Cortex of kidney (tissue), 1 donor: ENCODE measurements at places on chromosomes 13 and 19.

DNA sequence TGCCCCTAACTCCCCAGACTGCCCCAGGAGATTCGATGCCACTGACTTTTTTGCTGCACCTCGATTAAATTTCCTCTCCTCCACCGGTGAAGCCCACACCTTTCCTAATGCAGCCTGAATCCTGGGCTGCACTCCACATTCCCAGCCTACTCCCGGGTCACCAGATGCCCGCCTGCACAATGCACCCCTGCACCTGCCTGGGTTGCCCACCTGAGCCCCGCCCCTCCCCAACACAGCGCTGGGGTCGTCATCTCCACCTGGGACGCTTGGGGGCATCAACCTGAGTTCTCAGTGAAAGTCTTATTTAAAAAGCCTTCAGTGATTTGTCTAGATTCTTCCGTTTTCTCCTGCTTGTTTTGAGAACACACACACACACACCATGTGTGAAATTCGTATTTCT, 24.5 kb upstream of the DPP9 start:
- no peak for DNase-seq

GRCh38 chr13:44048326-44048725, 168.6 kb downstream of the LACC1 start:
- DNase-seq: no peak

DNA sequence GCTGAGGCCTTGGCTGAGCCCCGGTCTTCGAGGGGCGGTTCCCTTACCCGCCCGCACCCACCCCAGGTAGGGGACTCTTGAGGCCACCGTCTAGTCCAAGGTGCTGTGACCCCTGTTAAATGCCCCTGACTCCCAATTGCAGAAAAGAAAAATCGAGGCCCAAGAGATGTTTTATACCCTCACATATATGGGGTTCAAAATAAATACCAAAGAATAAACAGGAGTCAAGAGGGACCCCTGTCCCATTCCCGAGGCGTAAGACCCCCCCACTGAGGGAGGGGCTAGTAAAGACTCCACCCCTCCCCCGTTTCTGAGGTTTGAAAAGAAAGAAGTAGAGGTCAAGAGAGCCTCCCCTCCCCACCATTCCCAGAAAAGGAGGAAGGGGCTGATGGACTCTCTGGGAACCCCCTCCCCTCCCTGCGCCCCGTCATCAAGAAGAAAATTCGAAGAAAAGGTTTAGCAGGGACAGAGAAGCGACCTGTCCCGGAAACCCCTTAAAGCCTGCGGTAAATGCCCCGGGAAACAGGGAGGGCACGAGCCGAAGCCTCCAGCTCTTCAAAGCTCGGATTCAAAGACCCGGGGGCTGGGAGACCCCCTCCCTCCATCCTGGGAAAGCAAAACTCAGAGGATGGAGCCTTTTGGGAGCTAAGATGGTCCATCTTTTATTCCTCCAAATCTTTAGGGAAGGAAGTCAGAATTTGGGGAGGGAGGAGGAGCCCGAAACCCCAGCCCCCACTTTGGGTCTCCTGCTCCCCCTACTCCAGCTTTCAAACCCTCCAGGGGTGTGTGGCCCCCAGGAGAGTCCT, 755 bp upstream of the RAB3A start:
- no peak for DNase-seq

DNA sequence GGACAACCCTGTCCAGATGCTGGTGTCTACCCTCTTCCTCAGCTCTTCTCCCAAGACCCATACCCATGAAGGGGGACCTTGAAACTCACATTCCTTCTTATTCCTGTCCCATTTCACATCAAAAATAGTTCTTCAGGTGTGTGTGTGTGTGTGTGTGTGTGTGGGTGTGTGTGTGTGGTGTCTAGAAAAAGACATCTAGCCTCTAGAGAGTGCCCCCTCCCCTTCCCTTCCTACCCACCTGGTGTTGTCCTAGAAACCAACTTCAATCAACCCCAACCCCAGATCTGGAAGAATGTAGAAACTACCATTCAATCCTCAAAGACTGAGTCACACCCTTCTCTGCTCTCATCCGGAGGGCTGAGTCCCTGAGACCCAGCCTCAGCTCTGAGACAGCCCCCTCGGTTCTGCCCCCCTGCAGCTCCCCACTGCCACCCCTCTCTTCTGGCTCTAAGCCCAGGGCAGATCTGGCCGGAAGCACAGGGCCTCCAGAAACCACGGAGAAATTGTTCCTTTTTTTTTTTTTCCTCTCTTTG, 3.5 kb downstream of the KCNN4 start:
- no peak for DNase-seq

DNA sequence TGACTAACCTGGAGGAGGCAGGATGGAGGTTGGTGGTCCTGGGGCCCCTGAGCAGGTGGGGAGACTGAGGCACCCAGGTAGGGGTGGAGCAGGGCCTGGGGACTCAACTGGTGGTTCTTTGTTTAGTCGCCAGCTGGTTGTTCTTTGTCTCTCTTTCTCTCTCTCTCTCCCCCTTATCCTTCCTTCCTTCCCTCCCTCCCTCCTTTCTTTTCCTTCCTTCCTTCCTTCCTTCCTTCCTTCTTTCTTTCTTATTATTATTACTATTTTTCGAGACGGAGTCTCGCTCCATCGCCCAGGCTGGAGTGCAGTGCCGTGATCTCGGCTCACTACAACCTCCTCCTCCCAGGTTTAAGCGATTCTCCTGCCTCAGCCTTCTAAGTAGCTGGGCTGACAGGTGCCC, 6.6 kb upstream of the NRTN start:
- no peak for DNase-seq

DNA sequence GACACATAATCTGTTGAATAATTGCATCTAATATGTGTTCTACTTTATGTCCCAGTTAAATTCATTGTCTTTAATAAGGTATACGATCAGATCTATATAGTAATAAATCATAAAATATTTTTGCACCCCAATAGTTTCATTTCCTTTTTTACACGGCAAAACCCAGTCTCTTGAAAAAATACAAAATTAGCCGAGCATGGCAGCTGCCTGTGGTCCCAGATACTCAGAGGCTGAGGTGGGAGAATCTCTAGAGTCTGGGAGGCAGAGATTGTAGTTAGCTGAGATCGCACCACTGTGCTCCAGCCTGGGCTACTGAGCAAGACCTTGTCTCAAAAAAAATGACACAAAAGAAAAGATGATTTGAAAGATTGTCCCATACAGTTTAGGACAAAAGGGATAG, 52.3 kb upstream of the PARP4 start:
- DNase-seq: no peak

- DNase-seq: no peak
Observed at GRCh38 chr19:4759388-4760284, 31.9 kb upstream of the FEM1A start.

DNA sequence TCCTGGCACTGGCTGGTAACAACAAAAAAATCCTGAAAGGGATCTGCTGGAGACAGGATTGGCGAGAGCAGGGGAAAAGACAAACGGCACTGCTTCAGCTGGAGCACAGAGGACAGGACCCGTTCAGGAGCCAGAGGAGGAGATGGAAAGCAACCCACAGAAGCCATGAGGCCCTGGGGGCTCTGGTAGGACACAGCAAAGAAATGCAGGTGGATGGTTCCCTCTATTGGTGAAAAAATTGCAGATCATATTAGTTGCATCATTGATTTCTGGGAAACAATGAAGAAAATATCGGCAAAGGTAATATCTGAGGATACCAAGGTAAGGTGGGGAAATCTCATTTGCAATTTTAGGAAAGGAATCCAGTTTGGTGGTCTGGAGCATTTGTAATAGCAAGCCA, 25.7 kb upstream of the TPP2 start:
- no peak for DNase-seq

DNA sequence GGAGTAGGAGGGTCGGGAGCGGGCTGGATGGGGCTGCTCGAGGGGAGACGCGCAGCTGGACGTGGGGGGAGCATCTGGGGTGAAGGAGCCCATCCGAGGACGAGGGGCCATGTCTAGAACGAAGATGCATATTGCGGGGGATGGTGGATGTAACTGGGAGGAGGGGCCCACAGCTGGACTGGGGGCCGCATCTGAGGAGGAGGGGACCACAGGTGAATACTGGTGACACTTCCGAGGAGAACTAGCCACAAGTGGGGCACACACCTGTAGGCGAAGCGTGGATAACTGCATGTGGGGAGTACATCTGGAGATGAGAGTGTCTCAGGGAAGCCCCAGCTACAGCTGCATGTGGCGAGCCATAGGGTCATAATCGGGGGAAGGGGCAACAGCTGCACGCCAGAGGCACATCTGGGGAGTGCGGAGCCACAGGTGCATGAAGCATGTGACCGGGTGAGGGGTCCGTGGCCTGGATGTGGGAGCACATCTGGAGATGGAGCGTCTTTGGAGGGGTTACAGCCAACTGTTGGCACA, 402 bp downstream of the ZSWIM9 start:
- no peak for DNase-seq

DNA sequence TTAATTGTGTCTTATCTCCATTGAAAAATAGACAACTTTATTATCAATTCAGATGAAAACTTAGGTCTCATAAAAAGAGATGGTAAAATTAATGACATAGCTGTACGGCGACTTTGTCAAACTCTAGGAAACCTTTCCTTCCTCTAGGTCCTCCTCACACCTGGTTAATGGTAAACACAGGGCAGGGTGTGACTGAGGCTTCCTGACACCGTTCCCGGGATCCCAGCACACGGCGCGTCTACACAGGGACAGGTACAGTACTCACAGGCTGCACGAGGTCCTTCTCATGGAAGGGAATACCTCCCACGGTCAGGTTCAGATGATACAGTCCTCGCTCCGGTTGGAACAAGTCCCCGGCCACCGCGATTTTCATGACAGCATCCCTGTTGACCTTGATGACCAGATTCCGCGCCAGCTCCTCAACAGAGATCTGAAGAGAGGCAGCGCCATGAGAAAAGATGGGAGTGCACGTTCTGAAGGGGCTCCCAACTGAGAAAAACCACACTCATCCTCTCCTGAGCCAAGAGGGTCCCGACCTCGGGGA, 35.5 kb downstream of the GAS6 start:
- DNase-seq: no peak
